Endodermal cell (in vitro differentiated cells): ENCODE measurements at places on chromosomes 13 and 19. TPM values are rescaled to one million over a fixed set of nuclear protein-coding genes. Genes with fewer than 3 reads are reported as not detected.
A peak's percentile ranks its signal among the peaks of the same experiment; 100 is the strongest.

The ZNF850 gene
- 6.4 to 30.8 TPM (median 30.7 TPM) in 3 replicates for total RNA-seq

- no peak within 1 kb of the TSS for H3K4me3 ChIP-seq
- H3K27me3 ChIP-seq: no peaks in the 10 kb centered on the region
- H3K36me3 ChIP-seq: no peaks in the 10 kb centered on the region
- H3K27ac ChIP-seq: peak within 1 kb of the TSS; percentile 49
- no peaks in the 10 kb centered on the region for H3K4me1 ChIP-seq
- DNase-seq: no peak
Measured at GRCh38 chr19:55208880-55209692, at the start of gene PTPRH. Gene PTPRH, minus strand, starts transcription at chr19:55209501. Its CDS starts 68 bp downstream, at chr19:55209433.

- no peak overlapping the region for H3K27ac ChIP-seq
- no peak overlapping the region for H3K4me3 ChIP-seq
- no peaks in the 10 kb centered on the region for H3K4me1 ChIP-seq
- H3K27me3 ChIP-seq: no peaks in the 10 kb centered on the region
Measured at GRCh38 chr13:84896128-84896527, 903.1 kb downstream of the SLITRK6 start.

DNA sequence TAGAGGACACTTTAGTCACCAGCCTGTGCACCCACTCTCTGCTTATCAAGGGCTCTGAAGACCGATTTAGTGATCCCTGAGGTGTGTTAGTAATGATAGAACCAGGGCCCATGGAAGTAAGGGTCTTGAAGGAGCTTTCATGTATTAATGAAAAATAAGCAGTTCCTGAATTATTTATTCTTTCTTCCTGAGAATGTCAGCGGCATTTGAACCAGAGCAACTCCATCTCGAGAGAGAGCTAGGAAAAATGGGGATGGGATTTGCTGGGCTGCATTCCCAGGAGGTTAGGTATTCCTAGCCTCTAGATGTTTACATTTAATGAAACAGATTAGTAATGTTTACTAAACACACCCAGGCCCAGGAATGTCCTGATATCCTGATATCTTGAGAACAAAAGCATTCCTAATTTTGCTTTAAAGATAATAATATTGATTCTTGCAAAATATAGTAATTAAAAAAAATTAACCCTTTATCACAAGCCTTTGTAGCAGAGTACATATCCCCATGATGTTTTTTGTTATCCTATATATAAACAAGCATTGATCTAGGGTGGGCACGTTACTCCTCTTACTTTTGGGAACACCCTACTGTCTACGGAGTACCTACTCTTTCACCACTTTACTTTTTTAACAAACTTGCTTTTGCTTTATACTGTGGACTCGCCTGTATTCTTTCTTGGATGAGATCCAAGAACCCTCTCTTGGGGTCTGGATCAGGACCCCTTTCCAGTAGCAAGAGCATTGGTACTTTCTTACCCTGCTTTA, 63.1 kb downstream of the COG3 start:
- peaks cover 63% of the 10 kb centered on the region for H3K36me3 ChIP-seq
- H3K4me1 ChIP-seq: peaks cover 13% of the 10 kb centered on the region
- peak overlapping the region; percentile 61 for H3K4me3 ChIP-seq
- no peak for DNase-seq
- H3K27ac ChIP-seq: peak overlapping the region; percentile 69
- no peaks in the 10 kb centered on the region for H3K27me3 ChIP-seq

The CYP2S1 gene
- 7.6 to 12.2 TPM (median 8.6 TPM) in 3 replicates for total RNA-seq

- H3K4me1 ChIP-seq: no peaks in the 10 kb centered on the region
- no peak overlapping the region for H3K4me3 ChIP-seq
- no peaks in the 10 kb centered on the region for H3K27me3 ChIP-seq
Measured at GRCh38 chr13:42393573-42394360, 121.8 kb downstream of the AKAP11 start.

DNA sequence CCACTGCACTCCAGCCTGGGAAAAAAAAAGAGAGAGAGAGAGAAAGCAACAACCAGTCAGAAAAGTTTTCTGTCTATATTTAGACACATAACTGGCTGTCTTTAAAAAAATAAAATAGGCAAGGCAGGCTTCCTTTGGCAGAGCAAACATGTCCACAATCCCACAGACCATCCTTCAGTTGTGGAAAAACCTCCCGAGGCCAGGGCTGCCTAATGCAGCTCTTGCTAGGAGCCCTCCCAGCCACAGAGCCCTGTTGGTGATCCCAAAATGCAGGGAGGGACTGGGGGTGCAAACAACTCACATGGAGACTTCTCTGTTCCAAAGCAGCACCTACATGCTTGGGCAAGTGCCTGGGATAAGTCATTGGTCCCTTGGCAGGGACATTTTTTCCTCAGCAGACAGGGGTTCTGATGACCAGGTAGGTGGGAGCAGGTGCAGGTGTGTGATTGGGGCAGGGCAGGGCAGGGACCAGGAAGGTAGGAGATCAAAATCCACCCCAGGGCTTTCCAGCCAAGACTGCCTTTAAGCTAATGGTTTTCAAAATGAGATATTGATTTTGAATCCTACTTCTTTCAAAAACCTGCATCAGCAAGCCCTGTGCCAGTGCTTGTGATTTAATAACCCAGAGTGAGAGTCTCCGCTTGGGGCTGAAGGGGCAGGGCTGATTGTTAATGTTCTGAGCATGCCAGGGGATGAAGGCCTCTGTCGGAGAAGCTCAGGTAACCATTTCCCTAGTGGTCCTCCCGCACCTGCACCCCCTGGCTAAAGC, 178.5 kb downstream of the USP12 start:
- H3K27ac ChIP-seq: no peak overlapping the region
- no peak for DNase-seq
- no peak overlapping the region for H3K4me3 ChIP-seq
- no peaks in the 10 kb centered on the region for H3K4me1 ChIP-seq

DNA sequence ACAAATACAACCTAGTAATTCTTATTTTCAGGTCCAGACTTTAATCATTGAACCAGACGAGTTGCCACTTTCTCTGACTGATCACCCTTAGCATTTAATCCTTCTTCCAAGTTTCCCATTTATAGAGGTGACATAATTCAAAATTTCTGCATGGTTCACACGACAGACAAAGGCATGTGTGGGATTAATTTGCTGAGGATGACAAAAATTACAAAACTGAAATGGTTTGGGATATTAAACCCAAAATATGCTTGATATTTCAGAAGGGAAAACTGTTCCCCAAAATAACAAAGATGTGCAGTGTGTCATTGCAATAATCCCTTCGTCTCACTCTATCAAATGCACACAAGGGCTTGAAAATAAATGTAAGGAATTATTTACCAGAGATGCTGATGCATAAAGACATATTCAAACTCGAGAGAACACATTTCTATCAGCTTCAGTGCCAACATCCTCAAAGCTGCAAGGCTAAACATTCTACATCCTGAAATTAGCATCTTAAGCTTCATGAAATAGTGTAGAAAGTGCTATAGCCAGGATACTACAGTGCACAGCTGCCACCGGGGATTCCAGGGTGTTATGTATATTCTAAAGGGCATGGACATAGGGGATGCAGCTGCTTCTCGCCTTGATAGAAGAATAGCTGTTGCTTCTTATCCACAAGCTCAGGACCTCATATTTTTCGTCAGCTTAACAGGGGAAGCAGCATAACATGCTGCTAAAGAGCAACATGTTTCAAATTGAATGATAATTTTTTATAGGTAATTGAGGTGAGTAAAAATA, 198.7 kb upstream of the SLITRK1 start:
- no peaks in the 10 kb centered on the region for H3K27me3 ChIP-seq
- no peak overlapping the region for H3K4me3 ChIP-seq
- no peak overlapping the region for H3K27ac ChIP-seq
- no peaks in the 10 kb centered on the region for H3K36me3 ChIP-seq
- no peak for DNase-seq

The SLC6A16 gene
- total RNA-seq: 2.6 to 6.2 TPM (median 3.4 TPM) in 3 replicates
